Hematopoietic multipotent progenitor cell (in vitro differentiated cells): ENCODE measurements at places on chromosomes 3 and 15.

- no peak for DNase-seq
Measured at GRCh38 chr3:183896610-183897009, 11.9 kb upstream of the PARL start.

DNA sequence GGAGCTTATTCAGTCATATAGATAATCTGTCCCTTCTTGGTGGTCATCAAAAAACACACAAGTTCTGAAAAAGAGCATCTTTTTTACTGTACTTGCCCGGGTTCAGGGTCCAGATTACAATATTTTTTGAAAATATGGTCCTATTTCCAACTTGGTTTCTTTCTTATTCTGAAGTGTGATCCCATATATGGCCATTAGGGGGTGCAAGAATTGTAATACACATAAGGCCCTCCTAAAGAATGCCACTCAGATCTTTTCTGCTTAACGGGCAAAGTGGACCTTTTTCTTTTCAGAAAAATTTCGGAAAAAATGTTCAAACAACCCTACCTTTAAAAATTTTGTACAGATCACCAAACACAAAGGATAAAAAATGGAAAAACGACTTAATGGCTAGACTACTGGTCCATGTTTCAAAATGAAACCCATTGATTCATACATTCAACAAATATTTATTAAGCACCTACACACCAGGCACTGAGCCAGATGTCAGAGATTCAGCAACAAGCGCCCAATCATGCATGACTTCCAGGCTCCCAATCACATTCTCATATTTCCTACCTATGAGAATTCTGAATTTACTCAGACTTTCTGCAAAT lies 102.0 kb upstream of the MYRIP start:
- peak; percentile 18 for DNase-seq

DNA sequence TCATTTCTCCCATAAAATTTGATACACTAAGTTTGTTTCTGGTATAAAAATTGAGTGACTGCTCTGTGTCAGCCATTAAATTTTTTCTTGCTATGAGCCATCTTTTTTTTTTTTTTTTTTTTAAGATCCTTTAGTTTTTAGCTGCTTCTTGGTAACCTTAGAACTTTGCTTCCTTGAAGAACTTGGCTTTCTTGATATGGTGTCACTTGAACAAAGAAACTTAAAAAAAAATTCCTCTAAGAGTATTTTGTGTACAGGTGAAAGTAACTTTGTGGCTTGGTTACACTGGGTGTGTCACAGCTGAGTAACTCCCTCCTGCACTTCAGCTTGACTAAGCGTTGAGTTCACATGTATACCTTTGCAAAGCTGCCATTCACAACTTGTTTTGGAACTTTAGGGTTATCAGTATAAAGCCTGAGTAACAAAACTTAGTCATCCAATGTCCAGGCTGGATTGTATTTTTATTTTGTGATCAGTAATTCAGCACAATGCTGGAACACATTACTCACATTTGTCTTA lies 6.5 kb downstream of the CHD2 start:
- DNase-seq: no peak

- DNase-seq: no peak
Measured at GRCh38 chr15:63166219-63166618, 8.9 kb upstream of the RPS27L start.

GRCh38 chr3:36364260-36364659 lies 16.0 kb upstream of the STAC start:
- DNase-seq: no peak
